Stimulated activated CD4-positive, alpha-beta T cell treated with anti-CD3 and anti-CD28 coated beads, TNF-alpha, amount 100 ng/mL, for 24 hours (primary cell): ENCODE measurements at places on chromosomes 5 and 9.

GRCh38 chr9:107710953-107711352 is 221.4 kb upstream of the KLF4 start:
- no peak for DNase-seq

DNA sequence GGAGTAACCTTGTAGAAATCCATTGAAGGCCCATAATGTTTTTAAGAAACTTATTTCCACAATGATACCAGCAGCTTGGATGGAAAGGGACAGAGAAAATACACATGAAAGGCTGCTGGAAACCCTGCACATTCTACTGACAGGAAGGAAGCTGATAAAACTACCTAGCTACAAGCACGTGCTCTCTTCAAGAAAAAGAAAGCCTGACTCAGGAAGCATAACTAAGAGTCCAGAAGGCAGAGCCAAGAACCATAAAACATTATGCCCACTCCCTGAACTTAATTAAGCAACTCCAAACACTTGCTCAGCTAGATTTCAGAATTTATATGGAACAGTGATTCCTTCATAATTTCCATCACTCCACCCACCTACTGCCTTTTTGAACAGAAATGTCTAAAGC is 430.8 kb downstream of the SEMA5A start:
- no peak for DNase-seq

GRCh38 chr5:88732862-88733261 is 150.1 kb downstream of the MEF2C start:
- no peak for DNase-seq

DNA sequence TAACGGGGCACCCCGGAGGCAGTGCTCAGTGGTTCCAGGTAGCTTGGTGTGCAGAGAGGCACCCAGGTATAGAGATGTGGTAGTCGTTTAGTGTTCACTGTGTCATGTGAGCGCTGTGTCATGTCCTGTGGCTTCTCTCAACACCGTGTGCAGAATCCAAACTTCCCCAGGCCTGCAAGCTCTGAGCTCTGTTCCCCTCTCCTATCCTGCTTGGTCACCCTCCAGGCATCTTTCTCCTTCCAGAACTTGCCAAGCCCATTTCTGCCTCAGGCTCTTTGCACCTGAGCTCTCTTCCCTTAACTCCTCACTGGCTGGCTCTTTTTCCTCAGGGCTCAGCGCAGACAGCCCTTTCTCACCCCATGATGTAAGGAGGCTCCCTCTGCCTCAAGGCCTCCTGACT is 64.8 kb downstream of the CARTPT start:
- DNase-seq, result no peak

DNA sequence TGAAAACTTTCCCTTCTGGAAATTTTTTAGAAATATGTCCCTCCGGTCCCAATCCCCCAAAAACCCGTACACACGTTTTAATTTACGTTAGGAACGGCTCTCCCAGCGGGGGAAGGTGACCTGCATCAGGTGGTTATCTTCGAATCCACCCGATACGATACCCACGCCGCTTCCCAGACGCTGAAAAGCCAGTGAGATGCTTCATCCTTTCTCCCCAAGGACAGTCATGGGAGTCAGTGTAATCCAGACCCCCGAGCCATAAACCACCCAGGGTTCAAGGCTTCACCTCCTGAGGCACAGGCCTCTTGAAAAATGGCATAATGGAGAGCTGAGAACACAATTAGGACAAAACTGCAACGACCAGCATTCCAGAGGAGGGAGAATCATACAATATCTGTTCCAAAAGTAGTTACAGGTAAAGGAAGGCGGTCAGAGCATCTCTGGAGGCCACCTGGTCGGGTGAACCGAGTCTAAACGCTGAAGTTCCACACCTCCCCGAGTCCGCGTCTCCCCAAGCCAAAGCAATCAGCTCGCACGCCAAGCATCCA is 857 bp downstream of the FAM169A start:
- DNase-seq, result no peak

DNA sequence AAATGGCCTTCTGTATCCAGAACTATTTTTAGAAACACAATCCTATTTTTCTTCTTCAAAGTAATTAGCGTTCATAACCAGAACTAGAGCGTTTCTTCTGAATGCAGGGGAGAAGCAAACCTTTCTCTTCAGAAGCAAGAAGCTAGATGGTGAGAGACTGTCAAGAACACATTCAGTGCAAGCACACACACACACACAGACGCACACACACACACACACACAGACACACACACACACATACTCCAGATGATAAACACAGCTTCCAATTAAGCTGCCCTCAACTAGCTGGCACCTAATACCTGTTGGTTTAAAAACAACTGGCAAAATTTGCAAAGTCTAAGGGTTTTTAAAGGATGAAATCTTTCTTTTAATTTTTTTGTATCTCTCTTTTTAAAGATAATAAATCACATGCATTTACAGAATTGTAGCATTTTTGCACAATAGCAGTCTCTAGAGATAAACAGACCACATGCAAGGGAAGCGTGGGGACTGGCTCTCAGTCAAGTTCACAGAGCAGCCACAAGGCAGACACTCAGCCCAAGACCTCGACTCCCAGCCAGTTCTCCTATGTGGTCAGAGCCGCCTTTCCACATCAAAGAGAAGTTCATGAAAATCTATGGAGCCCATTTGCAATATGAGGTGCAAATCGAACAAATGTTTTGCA is 138.5 kb downstream of the TTLL11 start:
- no peak for DNase-seq
